ENCODE measurements at places on chromosomes 2 and 18.

- DNase-seq: no peak
Observed at GRCh38 chr2:43302182-43302960, 76.0 kb upstream of the ZFP36L2 start.

DNA sequence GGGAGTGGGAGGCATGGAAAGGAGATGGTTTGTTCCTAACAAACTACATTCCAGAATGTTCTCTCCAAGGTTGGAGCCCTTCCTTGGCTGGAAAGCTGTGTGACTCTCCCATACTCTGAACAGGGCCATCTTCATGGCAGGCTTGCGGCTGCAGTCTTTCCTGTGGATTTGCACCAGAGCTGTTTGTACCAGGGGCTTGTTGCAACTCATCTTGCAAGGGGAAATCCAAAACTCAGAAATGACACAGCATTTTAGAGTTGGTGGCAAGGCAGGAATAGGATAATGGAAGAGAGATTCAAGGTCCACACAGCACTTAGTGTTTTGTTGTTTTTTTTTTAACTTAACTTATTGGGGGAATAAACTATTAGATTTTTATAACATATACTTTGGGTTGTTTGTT, 73.7 kb upstream of the ZNF516 start:
- no peak for DNase-seq

- no peak for DNase-seq
Observed at GRCh38 chr2:64349131-64349530, 104.8 kb upstream of the LGALSL start.

DNA sequence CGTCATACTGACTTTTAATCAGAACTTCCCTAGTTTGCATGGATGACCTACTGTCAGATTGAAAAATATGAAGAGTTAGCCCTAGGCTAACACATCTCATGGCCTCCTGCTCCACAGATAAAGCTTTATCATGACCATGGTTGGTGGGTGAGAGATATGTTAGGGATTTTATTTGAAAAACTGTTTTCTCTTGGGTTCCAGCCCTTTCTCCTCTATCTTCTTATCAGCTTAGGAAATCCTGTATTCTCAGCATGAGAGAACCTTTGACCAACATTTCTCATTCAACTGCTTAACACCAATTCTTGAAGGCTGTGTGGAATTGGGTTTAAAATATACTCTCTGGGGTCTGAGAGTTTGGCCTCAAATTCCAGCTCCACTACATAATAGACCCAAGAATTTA, 1407.0 kb upstream of the CELF4 start:
- DNase-seq: no peak

DNA sequence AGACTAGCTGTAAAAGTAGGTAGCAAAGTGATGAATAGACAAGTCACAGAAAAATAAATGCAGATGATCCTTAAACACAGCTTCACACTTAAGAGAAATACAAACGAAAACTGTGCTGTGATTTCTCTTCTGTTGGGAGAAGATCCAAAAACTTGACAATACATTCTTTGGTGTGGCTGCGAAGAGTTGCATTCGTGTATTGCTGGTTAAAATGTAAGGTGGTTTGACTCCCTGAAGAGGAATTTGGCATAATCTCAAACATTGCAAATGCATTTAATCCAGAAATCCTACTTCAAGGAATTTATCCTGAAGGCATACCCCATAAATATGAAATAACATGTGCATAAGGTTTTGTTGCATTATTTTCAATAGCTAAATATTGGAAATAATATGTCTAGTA, 7.1 kb downstream of the CCNYL1 start:
- no peak for DNase-seq

DNA sequence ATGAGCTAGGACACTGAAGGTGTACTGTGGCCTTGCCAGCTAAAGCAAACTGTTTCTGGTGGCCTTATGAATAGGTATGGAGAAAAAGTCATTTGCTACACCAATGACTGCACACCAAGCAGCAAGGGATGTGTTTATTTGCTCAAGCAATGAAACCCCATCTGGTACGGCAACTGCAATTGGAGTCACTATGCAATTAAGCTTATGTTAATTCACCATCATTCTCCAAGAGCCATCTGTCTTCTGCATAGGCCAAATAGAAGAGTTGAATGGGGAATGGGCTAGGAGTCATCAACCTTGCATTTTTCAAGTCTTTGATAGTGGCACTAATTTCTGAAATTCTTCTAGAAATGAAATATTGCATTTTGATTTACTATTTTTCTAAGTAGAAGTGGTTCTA, 372.0 kb downstream of the KCNJ3 start:
- no peak for DNase-seq

- DNase-seq: no peak
Observed at GRCh38 chr2:149544692-149545091, 42.9 kb downstream of the MMADHC start.

DNA sequence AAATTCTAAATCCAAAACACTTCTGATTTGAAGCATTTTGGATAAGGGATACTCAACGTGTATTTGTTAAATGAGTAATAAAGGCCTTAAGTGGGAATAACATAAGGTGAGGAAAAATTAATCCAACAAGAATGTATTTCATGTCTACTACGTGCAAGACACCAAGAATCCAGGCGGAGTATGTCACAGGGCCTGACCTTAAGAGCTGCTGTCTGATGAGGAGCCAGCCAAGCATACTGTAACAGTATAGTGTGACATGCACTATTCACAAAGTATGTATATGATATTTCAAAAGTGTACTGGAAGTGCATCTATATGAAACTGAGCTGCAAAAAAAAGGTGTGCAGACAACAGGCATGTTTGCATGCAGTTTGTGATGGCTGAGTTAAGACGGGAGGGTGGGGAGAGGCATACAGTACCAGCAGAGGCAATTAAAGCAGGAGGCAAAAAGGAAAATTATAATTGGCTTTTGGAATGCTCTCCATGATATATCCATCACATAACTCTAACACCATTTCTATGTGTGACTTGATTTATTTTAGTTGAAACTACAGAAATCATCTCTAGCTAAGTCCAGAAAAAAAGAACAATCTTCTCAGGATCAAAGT, 18.2 kb downstream of the IWS1 start:
- DNase-seq: peak; percentile 61

- no peak for DNase-seq
Observed at GRCh38 chr2:236177967-236178889, 10.0 kb upstream of the GBX2 start.

- DNase-seq: peak; percentile 17
Observed at GRCh38 chr18:7021994-7022840, 95.4 kb downstream of the LAMA1 start.

DNA sequence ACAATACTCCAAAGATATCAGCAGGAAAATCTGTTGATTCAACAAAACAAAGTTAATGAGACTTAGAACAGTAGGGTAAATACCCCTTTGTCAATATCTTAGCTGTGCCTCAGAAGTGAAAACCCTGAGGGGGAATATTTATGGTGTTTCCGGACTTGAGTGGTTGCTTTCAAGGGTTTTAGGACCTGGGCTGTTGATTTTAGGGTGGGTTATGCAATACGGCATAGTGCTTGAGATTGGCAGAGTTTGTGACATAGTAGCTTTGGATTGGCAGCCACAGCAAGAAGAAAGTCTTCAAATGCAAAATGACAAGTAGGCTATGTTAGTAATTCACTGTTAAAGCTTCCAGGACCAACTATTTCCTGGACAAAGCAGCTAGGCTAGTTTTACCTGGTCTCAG, 826.3 kb upstream of the CDH2 start:
- no peak for DNase-seq

- DNase-seq: no peak
Observed at GRCh38 chr2:200212862-200213425, 93.5 kb upstream of the SPATS2L start.

DNA sequence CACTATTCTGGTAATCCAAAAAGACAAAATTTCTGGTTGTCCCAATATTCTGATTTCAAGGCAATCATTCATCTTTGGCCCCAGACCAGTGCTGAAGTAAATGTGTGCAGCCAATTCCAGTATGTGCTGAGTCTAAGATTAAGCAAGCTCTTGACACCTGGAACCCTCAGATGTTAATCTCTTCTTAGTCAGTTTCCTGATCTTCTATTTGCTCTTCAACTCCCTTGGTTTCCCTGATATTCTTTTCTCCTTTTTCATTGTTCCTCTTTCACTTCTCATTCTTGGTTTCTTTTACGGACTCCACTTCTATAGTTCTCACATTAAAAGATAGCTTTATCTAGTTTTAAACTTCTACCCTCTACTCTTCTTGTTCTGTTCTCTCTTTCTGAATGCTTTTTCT, 445.7 kb upstream of the FANCL start:
- no peak for DNase-seq

GRCh38 chr18:59377613-59378337, 18.7 kb upstream of the LMAN1 start:
- no peak for DNase-seq

DNA sequence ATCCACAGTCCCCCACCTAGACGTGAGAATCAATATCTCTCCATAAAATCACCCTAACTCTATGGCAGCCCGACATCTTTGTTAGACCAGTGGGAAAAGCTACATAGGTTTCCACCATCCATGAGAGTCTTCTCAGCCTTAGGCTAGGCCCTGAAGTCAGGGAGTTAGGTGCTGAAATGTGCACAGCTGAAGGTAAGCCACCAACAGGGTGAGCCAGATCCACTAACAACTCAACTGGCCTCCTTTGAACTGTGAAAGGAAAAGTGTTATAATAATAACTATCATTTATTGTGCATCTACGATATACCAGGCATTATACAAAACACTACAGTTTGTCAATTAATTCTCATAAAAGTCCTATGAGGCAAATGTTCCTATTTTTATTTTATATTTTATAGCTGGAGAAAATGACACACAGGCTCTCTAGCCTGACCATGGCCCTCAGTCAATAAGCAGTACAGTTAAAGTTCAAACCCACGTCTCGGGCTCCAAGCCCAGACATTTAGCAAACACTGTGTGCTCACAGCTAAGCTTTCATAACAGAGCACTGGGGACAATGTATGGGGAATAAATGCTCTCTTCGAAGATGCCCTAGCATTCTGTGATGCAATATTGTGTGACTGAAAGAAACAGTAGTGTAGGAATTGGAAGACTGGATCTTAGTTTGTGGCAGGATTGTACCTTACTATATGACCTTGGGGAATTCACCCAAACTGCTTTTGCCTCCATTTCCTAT, 11.2 kb upstream of the CYP27C1 start:
- no peak for DNase-seq

DNA sequence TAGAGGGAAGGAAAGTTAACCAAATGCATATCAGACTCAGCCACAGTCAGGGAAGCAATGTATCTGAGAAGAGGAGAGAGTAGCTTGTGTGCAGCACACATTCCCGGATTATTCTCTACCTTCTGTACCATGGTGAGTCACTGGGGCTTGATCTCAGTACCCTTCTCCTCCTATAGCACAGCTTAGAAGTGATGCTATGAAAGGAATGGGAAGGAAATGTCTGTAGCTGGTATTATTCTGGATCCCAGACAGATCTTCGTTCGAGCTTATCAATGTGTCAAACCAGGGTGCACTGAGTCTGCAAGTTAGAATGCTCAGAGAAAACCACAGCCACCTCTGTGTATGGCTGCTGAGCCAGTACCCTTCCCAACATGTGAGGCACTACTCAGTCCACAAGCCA, 88.0 kb upstream of the NFU1 start:
- DNase-seq: no peak

GRCh38 chr2:129239141-129239540, 740.3 kb upstream of the RAB6C start:
- DNase-seq: no peak

DNA sequence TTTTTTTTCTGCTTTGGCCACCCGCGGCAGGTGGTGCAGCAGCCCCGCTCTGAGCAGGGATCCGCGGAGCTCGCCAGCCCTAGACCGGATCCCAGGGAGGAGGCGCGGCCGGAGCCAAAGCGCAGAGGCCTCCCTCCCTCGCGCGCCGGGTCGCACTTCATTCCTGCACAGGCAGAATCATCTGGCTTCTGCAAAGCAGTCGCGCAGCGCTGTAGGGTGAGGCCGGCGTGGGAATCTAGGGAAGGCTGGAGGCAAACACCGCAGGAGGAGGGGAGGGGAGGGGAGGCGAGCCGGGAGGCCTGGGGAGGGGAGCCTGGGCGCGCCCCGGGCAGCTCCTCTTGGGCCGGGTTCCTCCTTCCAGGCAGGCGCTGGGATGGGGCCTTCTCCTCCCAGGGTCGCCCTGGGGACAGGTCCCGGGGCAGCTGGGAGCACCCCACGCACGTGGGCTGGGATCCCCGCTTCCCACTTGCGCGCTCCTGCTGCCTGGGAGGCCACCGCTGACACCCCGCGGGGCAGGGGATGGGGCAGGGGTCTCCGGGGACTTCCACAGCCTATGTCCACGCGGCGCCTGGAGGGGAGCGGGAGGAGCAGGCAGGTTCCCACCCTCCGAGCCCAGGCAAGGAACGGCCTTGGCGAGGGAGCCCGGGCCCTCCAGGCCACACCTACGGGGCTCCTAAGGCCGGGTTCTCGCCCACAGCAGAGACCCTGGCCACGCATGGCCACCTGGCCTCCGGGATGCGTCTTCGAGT, 45.0 kb downstream of the MBP start:
- DNase-seq: no peak

DNA sequence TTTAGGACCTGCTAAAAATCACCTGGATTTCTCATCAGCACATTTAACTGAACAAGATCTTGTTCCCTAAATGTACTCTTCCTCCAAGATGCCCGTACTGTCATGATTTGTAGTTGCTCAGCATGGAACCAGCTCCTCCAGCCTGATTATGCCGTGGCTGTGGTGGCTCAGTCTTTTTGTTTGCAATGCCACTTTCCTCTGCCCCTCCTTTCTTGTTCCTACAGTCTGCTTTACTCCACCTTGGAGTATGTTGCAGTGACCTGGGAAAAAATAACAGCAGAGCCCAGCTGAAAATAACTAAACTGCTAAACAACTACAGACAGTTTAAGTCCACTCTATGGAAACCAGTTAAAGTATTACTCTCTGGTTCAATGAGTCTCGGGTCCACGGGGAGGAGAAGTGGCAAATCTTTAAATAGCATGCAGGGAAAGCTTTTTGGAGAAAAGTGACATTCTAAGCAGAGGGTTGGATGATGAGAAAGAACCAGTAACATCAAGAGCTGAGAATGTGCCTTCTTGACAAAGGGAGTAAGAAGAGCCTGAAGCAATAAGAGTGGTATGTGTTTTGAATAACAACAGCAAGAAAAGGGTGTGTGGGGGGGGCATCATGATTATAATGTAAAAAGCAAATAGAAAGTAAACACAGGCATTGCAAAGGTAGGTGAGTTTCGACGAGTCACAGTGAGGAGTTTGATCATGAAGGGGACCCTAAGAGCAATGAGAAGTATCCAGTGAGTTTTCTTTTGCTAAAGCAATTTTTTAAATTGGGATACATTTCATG, 225.7 kb downstream of the TMX3 start:
- DNase-seq: no peak

GRCh38 chr2:29130295-29130694, 15.1 kb downstream of the CLIP4 start:
- no peak for DNase-seq

DNA sequence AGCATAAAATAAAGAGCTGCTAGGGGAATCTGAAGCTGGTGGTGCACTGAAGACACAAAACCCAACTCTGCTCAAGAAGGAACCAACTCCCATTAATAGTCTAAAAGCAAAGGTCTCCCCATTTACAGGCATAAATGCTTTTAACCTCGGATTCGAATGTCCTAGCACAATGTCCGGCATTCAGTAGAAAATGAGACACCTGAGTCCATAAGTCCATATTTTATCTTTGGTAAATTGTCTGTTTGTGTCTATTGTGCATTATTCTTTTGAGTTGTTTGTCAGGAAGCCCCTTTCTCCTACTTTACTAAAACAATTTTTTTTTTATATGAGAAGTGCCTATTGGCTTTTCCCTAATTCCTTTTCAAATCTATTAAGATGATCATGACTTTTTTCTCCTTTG, 179.5 kb upstream of the SMAD7 start:
- no peak for DNase-seq
